ENCODE measurements at places on chromosomes 1 and 21.

DNA sequence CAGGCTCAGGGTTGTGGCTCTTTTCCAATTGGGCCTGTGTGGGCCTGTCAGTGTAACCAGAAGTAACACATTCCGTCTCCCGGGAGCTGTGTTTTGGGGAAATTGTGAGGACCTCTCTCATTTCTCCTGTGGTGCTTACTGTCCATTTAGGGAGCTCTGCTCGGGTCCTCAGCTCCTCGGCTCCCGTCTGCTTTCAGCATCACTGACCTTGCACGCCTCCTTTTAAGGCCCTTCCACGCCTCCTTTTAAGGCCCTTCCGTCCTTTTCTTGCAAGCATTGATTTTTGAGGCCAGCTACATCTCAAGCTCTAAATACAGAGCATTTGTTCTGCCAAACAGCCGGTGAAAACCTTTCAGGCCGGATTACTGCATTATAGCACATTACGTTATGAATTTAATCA, 9.7 kb downstream of the CA6 start:
- DNase-seq = no peak

- no peak for DNase-seq
Observed at GRCh38 chr21:33998809-33999208, 74.6 kb upstream of the MRPS6 start.

GRCh38 chr1:99969260-99969728, 502 bp upstream of the SLC35A3 start:
- DNase-seq = peak; percentile 26

- no peak for DNase-seq
Observed at GRCh38 chr1:155218854-155219591, 10.5 kb downstream of the MTX1 start.

GRCh38 chr1:175803413-175803812, 60.0 kb upstream of the TNR start:
- DNase-seq = no peak

DNA sequence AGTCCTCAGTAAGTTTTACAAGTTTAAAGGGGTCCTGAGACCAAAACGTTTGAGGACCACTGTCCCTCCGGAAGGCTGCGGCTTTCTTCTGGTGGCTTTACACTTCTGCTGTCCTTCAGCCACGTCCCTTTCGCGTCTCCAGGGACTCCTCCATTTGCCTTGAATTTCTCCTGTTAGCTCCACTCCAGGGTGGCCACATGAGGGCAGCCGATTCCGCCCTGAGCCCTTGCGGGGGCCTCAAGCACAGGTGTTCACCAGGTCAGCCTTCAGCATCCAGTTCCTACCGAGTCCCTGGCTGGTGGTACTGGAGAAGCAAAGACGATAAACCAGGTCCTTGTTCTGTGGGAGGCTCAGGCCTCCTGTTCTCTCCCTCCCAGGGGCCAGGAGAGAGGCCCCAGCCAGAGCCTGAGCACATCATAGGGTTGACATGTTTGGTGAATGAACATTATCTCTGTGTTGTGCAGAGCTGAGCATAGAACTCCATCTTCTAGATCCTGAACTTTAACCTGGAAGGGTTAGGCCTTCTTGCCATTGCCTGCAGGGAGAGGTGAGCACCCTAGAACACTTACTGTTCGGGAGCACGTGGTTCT, 27.4 kb upstream of the COQ8A start:
- peak; percentile 20 for DNase-seq

DNA sequence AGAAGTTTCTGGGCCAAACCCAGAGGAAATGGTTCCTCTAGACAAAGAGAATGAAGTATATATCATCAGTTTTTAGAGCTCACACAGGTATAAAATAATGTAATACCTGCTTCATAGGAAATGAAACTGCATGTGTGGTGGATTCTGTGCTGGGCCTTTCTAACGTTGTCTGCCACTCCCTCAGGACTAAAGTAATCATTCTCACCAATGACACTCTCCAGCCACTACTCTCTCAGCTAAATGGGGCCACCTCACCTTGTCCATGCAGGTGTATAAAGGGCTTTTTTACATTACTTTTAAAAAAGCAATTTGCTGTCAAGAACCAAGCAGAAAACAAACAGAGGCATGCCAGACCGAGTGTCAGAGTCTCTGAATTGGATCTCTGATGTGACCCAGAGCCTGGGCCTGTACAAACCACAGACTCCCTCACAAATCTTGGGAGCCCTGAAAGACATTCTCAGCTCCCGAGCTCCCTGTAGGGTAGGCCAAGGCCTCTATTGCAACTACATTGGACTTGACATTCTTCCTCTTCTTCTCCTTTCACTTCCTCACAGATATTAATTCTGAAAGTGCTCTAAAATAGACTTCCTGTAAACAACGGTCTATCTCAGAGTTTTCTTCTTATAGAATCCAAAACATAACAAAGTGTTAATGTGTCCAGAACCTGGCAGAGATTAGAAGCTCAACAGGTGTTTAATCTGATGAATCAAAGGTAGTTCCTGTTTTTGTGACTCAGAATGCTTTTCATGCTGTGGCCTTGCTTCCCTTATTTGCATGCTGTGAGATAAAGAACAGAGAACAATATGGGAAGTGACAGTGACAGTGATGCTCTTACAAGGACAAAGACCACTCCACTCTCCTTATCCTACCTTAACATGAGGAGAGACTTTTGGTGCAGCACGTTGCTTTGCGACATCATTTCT, 8.6 kb downstream of the AIM2 start:
- DNase-seq = no peak

DNA sequence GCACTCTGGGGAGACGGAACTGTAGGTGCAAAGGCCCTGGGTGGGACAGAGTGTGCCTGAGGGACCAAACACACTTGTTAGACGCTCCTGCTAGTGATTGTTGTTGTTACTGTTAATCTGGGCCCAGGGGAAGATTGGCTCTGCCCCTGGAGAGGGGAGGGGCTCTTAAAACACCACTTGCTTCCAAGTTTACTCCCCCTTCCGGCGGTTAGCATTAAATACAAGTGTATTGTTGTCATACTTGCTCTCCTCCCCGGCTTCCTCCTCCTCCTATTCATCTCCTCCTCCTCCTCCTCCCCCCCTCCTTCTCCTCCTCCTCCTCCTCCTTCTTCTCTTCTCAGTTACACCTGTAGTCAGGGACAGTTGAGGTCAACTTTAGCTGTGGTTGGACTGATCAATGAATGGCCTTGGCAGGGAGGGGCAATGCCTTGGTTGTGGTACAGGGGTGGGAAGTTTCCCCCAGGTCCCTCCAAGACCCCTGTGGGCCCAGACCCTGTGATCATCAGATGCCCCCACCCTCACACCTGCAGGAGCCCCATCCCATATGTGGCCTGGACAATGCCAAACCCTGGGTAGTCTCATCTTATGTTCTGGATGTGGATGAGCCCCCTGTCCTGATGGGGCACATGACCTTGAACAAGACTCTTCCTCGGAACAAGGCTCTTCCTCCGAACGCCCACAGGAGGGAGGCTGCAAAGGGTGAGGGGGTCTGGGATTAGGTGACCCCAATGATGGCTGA, 217.3 kb downstream of the PTPRU start:
- no peak for DNase-seq

DNA sequence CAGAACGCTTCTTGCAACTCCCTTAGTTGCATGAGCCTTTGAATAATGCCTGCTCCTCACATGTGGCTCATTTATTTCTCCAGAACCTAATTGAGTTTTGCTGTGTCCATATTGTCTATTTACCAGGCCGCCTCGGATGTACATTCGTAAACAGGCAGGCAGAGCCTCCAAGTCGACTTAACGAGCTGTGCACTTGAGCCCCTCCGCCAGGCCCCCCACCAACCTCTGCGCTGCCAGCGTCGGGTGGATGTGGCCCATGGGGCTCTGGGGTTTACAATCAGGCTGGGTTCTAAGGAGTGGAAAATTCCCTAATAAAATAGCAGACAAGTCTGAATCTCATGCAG, 106.1 kb downstream of the NPHP4 start:
- DNase-seq = no peak

DNA sequence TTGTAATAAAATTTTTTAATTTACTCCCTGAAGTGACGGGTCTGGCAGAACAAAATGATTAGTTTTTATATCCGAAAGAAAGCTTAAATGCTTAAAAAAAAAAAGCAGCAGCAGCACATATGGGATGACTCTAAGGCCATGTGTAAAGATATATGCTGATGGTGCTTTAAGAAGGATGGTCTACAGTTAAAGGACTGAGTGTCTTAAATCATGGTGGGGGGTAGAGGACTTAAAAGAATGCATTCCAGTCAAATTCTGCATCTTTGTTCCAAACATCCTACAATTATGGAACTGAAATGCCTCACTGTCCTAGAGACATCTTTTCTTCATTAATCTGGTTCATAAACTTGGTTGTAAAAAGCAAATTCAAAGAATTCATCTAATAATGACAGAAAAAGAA, 7.0 kb downstream of the KDM5B start:
- DNase-seq = no peak

- DNase-seq = no peak
Observed at GRCh38 chr1:209845408-209845725, 17.6 kb downstream of the UTP25 start.

DNA sequence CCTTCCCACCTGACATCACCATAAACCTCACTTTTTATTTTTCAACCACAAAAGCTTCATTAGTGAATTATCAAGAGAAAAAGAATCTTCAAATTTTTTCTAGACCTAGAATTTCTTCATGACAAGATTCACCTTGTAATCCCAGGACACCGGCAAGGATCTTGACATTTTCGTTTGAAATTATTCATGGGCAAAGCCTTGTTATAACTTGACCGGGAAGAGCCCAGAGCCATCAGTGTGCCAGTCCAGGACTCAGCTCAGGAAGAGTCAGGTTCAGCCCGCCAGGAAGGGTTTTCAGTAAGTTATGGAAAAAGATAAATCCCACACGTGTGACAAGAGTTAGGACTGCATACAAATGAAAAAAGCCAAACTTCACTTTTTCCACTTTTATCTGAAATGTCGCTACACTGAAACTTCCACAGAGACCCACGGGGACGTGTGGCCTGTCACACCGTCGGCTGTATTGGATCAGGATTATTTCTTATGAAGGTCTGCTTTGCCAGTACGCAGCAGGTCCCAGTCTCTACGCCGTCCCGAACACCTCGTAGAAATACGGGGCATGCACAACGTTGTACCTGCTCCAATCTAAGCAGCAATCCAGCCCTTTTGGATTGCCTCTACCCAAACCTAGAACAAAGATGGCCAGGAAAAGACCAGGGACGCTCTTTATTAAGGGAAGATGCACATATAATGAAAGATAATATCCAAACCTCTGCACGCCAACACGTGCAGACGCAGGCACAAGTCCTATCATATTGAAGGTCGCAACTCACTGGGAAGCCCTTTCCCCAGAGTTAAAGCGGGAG, 916 bp downstream of the F3 start:
- no peak for DNase-seq

GRCh38 chr1:66752000-66752592, at the start of gene DYNLT5:
DYNLT5 (plus strand) TSS chr1:66752459; CDS start chr1:66754659, 2,200 bp downstream.
- no peak for DNase-seq

DNA sequence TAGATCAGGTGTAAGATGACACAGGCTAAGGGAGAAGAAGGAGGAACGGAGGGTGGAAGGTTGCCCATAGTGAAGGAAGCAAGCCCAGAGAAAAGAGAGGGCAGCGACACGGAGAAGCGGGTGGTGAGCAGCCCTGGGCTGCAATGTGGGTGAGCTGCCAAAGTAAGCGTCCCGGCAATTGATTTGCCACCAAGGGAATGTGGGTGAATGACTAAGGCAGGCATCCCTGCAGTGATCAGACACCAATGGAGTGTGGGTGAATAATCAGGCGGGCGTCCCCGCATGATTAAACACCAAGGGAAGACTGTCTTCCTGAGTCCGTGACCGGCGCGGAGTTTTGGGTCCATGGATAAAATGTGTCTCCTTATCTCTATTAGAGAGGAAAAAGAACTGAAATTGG, 79.6 kb downstream of the UCHL5 start:
- DNase-seq = no peak

DNA sequence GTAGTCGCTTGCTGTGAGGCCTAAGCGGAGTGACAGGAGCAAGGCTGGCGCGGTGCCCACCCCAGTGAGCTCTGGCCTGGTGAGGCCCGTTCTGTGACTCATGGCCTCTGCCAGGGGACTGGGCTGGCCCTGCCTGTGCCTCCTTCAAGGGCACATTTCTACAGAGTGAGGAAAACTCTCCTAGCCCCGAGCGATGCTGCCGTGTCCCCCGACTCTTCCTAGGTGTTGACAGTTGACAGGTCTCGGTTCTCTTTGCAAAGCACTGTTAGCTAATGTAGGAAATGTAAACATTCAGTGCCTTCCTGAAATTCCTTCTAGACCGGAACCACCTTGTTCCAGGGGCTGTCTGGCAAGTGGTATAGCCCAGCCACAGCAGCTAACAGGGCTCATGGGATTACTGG, 43.9 kb downstream of the ABCG1 start:
- no peak for DNase-seq

- DNase-seq = no peak
Observed at GRCh38 chr1:103266036-103266435, 157.7 kb upstream of the COL11A1 start.

DNA sequence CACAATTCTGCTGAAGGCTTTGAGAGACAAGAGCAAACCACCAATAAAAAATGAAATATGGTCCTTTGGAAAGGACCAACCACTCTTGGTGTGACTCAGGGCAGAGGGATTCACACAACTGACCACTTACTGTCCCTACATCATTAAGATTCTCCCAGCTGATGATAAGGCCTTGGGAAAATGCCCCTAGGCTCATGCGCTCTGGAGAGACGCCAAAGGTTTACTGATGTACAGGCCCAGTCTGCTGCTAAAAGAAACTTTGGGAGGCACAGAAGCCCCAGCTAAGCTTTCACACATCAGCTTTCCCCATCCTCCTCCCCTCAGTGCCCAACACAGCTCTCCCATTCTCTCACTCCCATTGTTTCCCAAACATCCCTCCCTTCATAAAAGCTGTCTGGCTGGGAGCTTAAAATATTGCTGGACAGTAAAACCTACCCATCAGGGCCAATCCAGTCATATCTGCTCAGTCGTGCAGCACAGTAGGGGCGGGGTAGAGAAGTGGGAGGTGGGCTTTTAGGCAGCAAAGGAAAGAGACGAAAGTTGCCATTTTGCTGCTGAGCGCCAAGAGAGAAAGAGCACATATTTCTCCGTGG, at the start of gene GJA8:
TSS of gene GJA8 (plus strand) at position 543 of the 593 bp plus-strand sequence. CDS start 5,161 bp downstream, outside the sequence.
- no peak for DNase-seq

- DNase-seq = no peak
Observed at GRCh38 chr1:248758352-248758751, 2.8 kb upstream of the LYPD8 start.

DNA sequence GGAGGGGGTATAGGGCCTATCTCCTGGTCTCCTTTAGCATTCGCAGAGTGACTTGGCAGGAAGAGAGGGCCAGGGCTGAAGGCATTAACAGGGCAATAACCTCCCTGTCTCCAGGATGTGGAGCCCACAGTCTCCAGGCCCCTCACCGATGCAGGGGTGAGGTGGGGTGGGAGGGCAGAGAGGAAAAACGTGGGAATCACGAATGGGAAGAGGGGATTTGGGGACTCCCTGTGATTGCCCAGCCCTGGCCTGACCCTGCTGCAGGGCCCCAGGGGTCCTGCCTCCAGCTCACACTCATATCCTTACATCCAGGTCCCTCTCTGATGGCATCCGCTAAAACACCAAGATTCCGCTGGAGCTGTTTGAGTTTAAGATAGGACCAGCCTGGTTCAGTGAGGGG, 14.6 kb downstream of the TFAP2E start:
- no peak for DNase-seq
